ENCODE measurements at places on chromosomes 5 and 9.

DNA sequence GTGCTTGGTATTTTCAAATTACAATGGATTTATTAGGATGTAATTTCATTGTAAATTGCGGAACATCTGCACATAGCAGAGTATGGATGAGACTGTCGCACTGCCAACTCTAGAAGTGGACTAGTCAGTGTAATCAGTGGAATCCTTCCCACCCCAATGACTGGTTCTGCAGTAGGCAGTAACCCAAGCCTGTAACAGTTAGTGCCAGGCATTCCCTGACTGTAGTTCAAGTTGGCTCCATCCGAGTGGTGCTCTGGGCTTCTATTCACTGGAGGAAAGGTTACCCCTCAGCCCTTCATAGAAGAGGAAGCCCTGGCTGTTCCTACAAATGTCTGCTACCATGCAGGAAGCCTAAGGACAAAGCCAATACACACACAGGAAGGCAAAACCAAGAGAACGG, 23.2 kb downstream of the AK3 start:
- DNase-seq: no peak

DNA sequence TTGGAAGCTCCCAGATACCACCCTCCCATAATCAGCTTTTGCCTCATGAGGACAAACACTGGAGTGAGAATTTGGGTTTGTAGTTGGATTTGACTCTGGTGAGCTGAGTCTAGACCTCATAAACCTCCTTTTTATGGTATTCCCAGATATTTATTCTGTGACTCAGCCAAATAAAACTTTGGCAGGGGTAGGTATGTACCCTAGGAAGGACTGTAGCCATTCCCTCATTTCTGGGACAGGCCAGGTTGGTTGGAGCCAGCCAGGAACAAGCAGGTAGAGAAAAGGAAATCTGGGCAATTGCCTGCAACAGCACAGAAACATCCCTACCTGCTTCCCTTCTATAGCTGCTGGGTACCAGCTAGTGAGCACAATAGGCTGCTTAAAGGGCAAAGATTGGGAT, 19.4 kb downstream of the ENHO start:
- no peak for DNase-seq

DNA sequence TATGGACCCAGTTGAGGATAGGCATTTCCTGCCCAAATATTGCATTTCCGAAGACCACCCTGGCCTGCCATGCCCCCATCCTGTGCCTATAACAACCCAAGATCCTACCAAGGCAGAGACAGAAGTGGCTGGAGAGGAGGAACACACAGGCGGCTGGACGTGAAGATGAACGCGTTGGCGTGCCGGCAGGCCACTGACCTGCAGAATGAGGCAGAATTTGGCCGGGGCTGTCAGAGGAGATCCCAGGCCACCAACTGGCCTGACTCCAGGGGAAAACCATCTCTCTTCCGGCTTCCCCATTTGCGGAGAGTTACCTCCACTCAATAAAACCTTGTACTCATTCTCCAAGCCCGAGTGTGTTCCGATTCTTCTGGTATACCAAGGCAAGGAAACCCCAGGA, 1507.5 kb downstream of the EFNA5 start:
- no peak for DNase-seq

- no peak for DNase-seq
Observed at GRCh38 chr5:79759436-79759835, 69.8 kb downstream of the CMYA5 start.

GRCh38 chr5:40499518-40500273, 180.0 kb upstream of the PTGER4 start:
- no peak for DNase-seq

- no peak for DNase-seq
Observed at GRCh38 chr9:2679011-2679410, 38.3 kb upstream of the KCNV2 start.

GRCh38 chr9:33153001-33153400, 14.1 kb downstream of the B4GALT1 start:
- DNase-seq: no peak

DNA sequence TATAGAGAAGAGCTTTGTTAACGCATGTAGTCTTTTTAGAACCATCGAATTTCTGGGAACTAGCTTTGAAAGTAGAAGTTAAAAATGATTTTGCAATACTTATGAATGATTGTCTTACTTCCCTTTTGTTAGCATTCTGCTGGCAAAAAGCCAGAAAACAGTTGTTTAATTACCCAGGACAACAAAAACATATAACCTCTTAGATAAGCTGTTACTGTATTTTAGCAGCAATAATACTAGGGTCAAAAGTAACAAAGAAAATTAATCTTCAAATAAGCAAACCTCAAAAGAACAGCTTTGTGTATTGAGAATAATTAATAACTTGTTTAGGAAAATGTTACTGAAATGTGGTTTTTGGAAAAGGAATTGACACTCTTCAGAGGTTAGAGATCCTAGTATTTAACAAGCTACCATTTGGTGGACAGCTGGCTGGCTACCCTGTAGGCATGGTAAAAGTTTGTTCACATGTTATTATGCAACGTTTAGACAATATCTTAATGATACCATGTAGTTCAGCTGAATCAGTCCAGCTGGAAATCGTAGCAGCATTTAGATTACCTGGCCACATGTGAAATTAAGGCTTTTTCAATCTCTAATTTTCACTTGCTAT, 3.8 kb downstream of the FGF10 start:
- no peak for DNase-seq

- DNase-seq: no peak
Observed at GRCh38 chr9:90827181-90827871, 25.7 kb downstream of the SYK start.

DNA sequence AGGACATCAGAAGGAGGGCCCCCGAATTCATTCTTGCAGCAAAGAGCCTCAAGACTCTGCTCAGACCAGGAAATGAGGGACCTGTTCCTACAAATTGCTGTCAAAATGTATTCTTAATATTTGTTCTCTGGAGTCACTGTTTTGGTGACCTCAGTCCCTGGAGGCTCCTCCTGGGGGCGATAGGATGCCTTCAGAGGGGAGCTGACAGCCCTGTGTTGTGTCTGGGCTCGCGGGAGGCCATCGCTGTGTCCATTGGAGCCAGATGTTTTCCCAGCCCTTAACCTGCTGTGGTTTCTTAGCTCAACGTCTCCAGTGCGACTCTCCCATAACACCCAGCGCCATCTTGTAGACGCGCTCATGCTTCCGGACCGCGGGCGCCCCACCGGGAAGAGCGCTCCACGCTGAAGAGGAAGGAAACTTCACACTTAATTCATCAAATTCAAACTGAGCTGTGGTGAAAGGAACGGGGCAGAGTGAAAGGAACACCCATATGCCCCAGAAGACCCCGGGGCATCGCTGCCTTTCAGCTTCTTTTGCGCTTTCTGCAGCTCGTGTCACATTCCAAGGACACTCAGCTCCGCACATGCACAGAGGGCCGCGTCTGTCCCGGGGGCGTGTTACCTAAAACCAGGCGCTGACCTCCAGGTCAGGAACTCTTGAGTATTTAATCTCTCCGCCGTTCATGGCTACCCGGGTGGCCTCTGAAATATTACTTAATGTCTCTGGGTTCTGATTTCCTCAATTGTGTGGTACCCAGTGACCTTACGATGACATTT, 112.3 kb upstream of the GDNF start:
- no peak for DNase-seq

DNA sequence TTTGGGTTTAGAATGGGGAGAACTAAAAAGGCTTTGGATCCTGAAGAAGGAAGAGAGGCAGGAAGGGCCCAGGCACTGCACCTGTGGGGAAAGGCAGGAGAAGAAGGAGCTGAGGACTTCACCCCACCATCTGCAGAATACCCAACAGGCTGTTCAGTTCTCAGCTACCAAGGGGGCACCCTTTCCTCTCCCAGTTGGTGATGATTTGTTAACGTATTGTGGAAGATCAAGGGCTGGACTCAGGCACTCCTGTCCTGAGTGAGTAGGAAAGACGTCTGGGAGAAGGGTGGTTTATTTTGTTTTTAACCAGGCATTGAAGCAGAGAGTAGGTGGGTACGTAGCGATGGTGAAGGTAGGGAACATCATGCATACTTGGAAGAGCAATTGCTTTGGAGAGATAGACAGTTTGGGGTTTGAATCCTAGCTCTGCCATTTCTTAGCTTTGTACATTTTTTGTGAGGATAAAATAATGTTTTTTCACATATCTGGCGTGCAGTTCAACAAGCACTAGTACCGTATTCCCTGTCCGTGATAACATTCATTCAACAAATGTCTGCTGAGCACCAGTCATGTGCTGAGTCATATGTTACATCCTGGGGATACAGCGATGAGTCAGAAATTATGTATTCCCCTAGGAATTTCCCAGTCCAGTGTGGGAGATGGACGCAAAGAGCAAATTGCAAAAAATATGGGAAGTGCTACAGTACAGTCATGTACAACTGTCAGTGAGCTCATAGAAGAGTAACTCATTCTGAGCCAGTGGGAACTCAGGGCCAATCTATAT, 2.1 kb downstream of the MSANTD3 start:
- DNase-seq: no peak

DNA sequence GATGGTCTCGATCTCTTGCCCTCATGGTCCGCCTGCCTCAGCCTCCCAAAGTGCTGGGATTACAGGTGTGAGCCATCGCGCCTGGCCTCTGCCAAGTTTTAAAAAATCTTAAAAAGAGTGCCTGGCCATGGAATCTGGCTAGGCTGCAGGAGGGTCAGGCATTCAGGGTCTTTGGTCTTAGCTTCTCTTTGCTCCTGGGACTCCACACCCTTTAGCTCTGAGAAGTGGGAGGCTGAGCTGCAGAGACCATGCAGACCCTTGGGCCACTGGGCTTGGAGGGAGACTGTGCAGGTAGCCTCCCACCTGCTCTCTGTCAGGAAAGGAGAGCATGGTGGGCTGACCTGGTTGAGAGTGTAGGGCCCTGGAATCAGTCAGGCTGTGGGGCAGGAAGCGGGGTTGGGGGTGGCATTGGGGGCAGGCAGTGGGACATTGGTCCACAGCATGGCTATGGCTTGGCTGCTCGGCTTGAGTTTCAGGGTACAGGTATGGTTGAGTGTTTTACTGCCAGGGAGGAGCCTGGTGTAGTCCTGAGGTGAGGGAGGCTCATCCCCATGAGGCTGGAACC, 20.8 kb downstream of the PHF2 start:
- DNase-seq: no peak

- no peak for DNase-seq
Observed at GRCh38 chr5:173563246-173563645, 53.2 kb downstream of the BOD1 start.

GRCh38 chr9:115015018-115015635, 84.7 kb upstream of the TNFSF8 start:
- DNase-seq: no peak

- no peak for DNase-seq
Observed at GRCh38 chr5:6442333-6442732, 6.3 kb upstream of the UBE2QL1 start.

GRCh38 chr5:158463188-158463587, 604.2 kb upstream of the CLINT1 start:
- DNase-seq: no peak

DNA sequence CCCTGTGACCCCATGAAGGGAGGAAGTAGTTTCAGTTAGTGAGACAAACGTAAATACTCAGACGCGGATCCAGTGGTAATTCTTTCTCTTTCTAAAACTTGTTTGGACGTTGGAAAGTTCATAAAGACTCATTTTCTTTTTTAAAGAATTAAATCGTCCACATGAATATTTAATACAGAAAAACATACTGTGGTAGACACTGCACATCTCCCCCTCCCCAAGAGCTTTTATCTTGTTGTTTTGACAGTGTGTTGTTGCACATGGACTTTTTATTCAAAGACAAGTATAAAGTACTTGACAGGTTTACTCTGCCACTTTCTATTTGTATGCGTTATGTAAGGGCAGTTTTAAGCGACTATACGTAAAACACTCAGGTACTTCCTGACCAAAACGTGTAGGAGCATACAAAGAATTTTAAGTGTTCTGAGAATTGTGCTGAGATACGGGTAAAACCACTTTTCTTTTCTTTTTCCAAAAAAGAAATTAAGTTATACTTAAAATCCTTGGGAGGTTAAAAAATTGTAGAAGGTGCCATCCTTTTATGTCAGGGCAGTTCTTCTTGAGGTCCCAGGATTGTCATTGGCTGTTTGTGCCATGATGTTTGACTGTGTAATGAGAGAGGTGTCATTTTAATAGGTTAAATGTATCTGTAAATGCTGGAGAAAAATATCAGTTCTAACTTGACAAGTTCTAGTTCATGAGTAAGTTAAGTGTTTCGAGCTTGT, 1.3 kb downstream of the NIPBL start:
- no peak for DNase-seq

- peak; percentile 36 for DNase-seq
Observed at GRCh38 chr5:132000677-132001453, 10.6 kb downstream of the ACSL6 start.

DNA sequence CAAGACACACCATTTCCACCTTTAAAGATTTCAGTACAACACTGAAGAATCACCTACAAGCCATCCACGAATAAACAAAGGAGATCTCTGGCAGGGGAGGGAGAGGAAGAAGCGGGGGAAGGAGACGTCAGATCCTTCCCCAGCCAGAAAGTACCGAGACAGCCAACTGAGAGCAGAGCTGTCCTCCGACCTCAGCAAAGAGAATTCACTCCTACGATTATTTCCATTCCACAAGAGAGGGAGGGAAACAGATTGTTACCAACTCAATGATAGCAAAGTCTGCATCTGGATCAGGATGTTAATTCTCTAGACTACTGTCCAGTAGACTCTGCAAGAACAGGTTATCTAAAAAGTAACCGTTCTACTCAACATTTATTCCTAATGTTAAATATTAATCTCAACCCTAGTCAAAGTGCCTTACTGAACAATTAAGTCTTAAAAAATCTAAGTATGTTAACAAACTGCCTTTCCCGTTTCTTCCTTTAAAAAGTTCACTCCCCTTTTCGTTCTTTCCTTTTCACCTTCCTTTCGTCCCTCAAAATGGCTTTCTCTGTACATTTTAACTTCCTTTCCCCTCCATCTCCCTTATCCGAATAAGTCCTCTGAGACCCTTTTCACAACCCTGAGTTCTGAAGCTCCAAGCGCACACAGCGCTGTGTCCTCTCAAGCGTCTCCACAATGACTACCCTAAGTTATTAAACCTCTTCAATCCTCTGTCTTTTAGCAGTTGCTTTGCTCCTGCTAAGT, 1.4 kb downstream of the CHD1 start:
- peak; percentile 49 for DNase-seq

DNA sequence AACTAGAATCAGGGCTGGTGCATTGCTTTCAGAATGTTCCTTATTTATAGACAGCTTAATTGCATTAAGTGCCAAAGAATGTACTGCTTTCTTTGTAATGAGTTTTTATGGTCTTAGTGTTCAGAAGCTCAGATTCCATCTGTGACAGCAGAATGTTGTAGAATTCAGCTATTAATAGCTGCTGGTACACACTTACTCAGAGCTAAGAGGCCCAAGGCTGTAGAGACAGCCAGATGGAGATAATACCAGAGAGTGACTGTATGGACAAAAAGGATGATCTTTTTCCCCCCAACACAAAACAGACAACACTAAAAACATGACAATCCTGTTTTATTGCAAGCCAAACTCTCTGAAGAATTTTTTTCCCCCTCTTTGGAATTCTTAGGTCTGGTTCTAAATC, 50.2 kb downstream of the PPP2R2B start:
- DNase-seq: no peak

GRCh38 chr5:173829826-173830225, 58.3 kb upstream of the CPEB4 start:
- no peak for DNase-seq

- DNase-seq: peak; percentile 34
Observed at GRCh38 chr5:31825518-31826068, 186.7 kb downstream of the PDZD2 start.

All from stimulated activated naive CD8-positive, alpha-beta T cell treated with anti-CD3 and anti-CD28 coated beads, Interleukin-15, Interleukin-2, amounts not matched to agents 100 U/mL and 50 U/mL, for 24 hours (primary cell).